Activated CD8-positive, alpha-beta T cell treated with anti-CD3 and anti-CD28 coated beads, Interleukin-2, amount 10 ng/mL, durations not matched to agents 7 days and 5 days (primary cell): ENCODE measurements at places on chromosomes 1 and 21.

GRCh38 chr1:222114536-222115156, 372.8 kb upstream of the DUSP10 start:
- no peak overlapping the region for H3K4me3 ChIP-seq
- no peak for DNase-seq
- H3K4me1 ChIP-seq, result no peaks in the 10 kb centered on the region
- H3K27me3 ChIP-seq, result no peaks in the 10 kb centered on the region
- no peaks in the 10 kb centered on the region for H3K36me3 ChIP-seq
- no peak overlapping the region for H3K27ac ChIP-seq

- no peaks in the 10 kb centered on the region for H3K36me3 ChIP-seq
- no peak overlapping the region for H3K4me3 ChIP-seq
- H3K27me3 ChIP-seq, result peaks cover 51% of the 10 kb centered on the region
- peaks cover 18% of the 10 kb centered on the region for H3K4me1 ChIP-seq
These were observed 2.1 kb upstream of the SLC45A1 start for GRCh38 chr1:8315573-8316475.

GRCh38 chr1:5509664-5510452, 482.4 kb downstream of the NPHP4 start:
- H3K4me3 ChIP-seq, result no peak overlapping the region
- no peaks in the 10 kb centered on the region for H3K36me3 ChIP-seq
- no peaks in the 10 kb centered on the region for H3K4me1 ChIP-seq
- no peaks in the 10 kb centered on the region for H3K27me3 ChIP-seq
- no peak overlapping the region for H3K27ac ChIP-seq
- DNase-seq, result peak; percentile 74

- H3K4me3 ChIP-seq, result no peak overlapping the region
- H3K4me1 ChIP-seq, result no peaks in the 10 kb centered on the region
- no peak overlapping the region for H3K27ac ChIP-seq
These were observed 516.6 kb upstream of the RGS18 start for GRCh38 chr1:191641420-191642260.

GRCh38 chr1:156624814-156625435, 5.7 kb downstream of the HAPLN2 start:
- peaks cover 51% of the 10 kb centered on the region for H3K27me3 ChIP-seq
- no peak overlapping the region for H3K4me3 ChIP-seq
- no peak for DNase-seq
- H3K4me1 ChIP-seq, result peaks cover 12% of the 10 kb centered on the region
